ENCODE measurements at places on chromosomes 7 and 10. TPM values are rescaled to one million over a fixed set of nuclear protein-coding genes. Genes with fewer than 3 reads are reported as not detected.

Gene LRRC4
- 3.1 TPM for polyA plus RNA-seq

Gene SP4
- polyA plus RNA-seq, result 9.1 TPM

Gene NPFFR1
- 0.21 TPM for polyA plus RNA-seq

Gene OR2A12
- not detected for polyA plus RNA-seq

Gene TMEM176A
- 27.9 TPM for polyA plus RNA-seq

Gene ANKRD2
- 0.68 TPM for polyA plus RNA-seq

Gene CCL26
- polyA plus RNA-seq, result 3.1 TPM

Gene CWF19L1
- polyA plus RNA-seq, result 47.5 TPM

Gene HERC4
- 35.0 TPM for polyA plus RNA-seq

Gene NXPH1
- polyA plus RNA-seq, result 0.07 TPM

Gene DDX50
- 40.0 TPM for polyA plus RNA-seq

Gene CYP3A7
- polyA plus RNA-seq, result 11.4 TPM

Gene MRPS24
- polyA plus RNA-seq, result 80.5 TPM
